Osteoblast (primary cell): ENCODE measurements at places on chromosomes 4 and X.

DNA sequence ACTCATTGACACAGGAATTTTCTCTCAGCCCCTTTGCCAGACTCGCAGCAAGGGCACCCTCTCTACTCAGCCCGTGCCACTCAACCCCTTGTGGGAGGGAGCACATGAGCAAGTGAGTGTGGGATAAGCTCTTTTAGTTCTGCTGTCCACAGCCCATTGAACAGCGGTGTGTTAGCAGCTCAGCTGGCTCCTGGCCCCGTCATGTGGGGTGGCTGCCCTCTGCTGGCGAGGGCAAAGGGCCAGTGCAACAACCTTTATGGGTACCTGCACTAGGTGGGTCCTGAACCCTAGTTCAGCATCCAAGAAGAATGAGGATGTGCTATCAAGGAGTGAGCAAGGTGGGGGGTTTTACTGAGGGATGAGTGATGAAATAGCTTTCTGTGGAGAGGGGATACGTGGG lies 85.0 kb upstream of the ZNF81 start:
- no peak overlapping the region for H3K27ac ChIP-seq
- H3K36me3 ChIP-seq: no peaks in the 10 kb centered on the region
- no peak overlapping the region for H3K4me3 ChIP-seq

DNA sequence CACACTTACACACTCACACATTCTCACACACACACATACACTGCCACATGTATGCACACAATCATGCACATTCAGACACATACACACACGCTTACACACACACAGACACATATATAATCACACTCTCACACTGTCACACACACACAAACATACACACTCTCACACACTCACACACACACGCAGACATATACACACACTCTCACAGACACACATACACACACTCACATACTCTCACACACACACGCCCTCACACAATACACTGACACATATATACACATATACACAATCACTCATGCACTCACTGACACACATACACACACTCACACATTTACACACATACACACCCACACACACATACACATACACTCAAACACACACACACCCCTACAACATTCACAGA lies 435.3 kb upstream of the FRG1 start:
- H3K4me1 ChIP-seq: no peaks in the 10 kb centered on the region
- no peak for DNase-seq
- no peak overlapping the region for H3K4me3 ChIP-seq
- no peaks in the 10 kb centered on the region for H3K27me3 ChIP-seq

- H3K27me3 ChIP-seq: no peaks in the 10 kb centered on the region
- no peak overlapping the region for H3K27ac ChIP-seq
- peaks cover 6% of the 10 kb centered on the region for H3K4me1 ChIP-seq
- peaks cover 13% of the 10 kb centered on the region for H3K36me3 ChIP-seq
- DNase-seq: no peak
Observed at GRCh38 chr4:119260528-119260927, 48.0 kb downstream of the USP53 start.

DNA sequence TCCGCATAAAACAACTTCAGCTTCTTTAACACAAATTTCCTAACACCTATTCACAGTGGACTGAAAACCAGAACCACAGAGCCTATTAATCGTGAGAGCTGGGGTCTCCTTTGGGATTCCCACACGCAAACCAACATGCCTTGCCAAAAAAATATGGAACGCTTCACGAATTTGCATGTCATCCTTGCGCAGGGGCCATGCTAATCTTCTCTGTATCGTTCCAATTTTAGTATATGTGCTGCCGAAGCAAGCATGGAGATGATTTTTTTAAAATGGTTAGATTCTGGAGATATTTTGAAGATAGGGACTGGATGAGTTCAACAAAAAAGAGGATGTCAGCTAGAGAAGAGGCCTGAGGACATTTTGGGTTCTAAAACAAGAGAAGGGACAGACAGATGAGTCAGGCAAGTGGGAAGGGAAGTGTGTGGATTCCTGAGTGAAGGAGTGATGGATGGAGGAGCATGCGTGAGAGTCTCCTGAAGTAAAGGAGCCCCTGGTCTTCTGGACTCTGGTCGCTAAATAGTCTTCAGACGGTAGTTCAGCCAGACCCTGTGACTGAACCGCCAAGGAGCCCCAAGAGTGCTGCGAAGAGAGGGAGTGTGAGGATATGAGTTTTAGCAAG lies 9.5 kb upstream of the GATA1 start:
- H3K27ac ChIP-seq: no peak overlapping the region
- H3K36me3 ChIP-seq: no peaks in the 10 kb centered on the region
- H3K27me3 ChIP-seq: no peaks in the 10 kb centered on the region
- no peak for DNase-seq
